ENCODE measurements at places on chromosomes 16 and 17.

GRCh38 chr16:7644176-7644575, 311.5 kb downstream of the RBFOX1 start:
- no peak for DNase-seq

- DNase-seq = no peak
These were observed 169.5 kb upstream of the ZNF267 start for GRCh38 chr16:31704138-31704537.

- peak; percentile 59 for DNase-seq
These were observed 694 bp downstream of the NF1 start for GRCh38 chr17:31095236-31096105.

- no peak for DNase-seq
These were observed 9.7 kb upstream of the CHMP6 start for GRCh38 chr17:80981929-80982425.

- DNase-seq = no peak
These were observed 331.2 kb downstream of the MAF start for GRCh38 chr16:79269211-79269863.
